Fibroblast of skin of back (primary cell): ENCODE measurements at places on chromosomes 12 and 14.

DNA sequence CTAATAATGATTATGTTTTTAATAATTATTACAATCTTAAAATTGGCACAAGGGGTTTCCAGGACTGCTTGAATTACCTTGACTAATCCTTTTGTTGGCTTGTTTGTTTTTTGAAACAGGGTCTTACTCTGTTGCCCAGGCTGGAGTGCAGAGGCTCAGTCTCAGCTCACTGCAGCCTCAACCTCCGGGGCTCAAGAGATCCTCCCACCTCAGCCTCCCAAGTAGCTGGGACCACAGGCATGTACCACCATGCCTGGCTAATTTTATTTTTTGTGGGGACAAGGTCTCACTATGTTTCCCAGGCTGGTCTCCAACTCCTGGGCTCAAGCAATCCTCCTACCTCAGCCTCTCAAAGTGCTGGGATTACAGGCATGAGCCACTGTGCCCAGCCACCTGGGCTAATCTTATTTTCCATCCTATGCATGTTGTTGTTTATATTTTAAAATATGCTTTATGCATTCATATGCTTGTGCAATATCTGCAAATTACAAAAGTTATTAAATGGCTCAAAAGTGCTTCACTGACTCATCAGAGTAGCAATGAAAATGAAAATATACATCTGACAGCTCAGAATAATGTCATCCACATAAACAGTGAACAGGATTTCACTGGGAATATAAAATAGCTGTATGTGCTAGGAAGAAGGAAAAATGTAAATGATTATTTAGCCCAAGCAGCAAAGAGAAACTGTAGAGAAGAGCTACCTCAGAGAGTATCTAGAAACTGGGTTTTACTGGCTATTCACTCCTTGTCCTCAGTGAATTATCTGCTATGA is 24.8 kb upstream of the PLEKHG6 start:
- DNase-seq = peak; percentile 82

DNA sequence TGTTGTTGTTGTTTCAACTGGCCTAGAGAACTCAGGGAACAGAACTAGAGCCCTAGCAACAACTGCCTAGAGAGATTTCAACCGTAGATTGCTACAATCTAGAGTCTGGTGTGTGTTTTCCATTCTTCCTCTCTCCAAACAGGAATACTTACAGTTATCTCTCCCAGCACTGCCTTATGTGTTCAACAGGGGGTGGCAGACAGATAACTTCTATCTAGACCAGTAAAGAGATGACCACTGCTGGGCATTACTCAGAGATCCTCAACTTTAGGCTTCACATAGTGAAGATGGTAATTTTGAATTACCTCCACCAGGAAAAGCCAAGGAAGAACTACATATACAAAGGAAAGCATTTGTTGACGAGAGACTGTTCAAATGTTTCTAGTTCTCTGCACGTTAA is 4.8 kb downstream of the TXNDC16 start:
- no peak for DNase-seq

DNA sequence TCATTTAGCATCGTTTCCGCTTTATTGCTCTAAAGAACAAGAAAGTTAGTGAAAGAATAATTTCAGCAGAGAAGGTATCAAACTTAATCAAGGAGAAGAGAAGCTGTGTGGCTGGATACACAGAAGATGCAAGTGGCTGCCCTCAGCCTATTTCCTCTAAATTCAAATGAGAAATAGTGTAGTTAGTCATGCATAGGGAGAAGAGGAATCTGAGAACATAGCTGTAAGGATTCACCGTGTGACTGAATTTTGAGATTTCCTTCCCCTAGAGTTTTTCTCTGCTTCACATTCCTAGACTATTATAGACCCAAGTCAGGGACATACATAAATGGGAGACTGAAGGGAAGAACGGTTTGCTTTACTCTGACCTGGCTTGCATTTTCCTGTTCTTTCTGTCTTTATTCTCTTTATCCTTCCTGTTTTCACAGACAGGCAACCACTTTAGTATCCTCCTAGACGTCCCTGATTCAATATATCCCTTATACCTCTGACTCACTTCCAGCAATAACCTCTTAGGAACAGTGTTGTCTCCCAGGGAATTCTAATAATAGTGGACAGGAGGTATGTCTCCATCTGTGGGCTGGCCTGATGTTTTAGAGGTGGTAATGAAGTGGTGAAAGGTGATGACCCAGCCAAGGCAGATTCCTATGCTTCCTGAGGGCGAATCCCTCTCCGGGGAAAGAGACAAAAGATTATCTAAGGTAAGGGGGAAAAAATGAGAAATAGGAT is 7.0 kb downstream of the RNASE10 start:
- no peak for DNase-seq

GRCh38 chr12:74259199-74259598 is 278.4 kb upstream of the ATXN7L3B start:
- no peak for DNase-seq

DNA sequence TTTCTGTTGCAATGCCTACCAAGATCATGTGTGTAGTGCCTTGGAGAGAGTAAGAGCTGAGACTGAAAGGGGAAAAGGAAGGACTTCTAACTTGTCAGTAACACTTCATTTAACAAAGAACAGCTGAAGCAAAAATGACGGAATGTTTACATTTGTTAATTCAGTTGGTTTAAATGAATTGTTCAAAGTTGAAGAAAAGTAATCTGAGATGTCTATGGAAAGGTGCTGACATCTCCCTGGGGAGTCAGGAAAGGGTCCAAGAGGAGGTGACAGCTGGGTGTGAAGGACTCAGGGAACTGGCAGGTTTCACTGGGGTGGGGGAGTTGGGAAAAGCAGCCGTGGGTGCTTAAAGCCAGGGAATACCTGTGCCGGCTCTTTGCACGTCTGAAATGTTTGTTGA is 7.9 kb downstream of the TMEM63C start:
- DNase-seq = no peak

- peak; percentile 16 for DNase-seq
These were observed 16.6 kb upstream of the FBXO34 start for GRCh38 chr14:55254581-55254980.

DNA sequence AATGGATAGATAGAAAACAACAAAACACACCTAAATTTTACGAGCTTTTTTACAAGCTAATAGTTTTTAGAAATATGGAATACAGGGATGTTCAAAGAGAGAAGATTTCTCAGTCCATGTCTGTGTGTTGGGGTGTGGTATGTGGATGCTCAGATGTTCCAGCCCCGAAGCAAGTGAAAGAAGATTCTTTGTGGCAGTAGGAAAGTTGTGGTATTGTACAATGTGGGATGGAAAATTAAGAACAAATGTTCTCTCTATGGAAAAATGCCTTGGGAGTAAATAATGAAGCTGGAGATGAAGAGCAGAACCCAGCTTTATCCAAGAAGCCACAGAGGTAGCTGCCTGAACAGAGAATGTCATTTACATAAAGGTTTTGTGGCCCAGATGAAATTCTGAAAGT is 150.3 kb upstream of the PRKD1 start:
- no peak for DNase-seq

DNA sequence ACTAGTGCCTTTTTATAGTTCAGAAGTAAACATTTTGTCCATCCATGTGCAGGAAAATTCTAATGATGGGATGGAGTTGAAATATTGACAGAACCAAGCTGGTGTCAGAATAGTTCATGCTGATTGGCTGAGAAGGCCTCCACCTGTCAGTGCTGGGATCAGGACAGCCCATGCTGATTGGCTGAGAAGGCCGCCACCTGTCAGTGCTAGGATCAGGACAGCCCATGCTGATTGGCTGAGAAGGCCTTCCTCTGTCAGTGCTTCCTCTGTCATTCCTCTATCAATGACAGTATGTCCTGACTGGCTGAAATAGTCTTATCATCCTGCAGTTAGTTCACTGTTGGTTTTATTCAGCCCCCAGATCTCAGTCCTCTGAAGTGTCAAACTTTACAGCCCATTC is 95.7 kb downstream of the PPP2R5C start:
- DNase-seq = no peak

DNA sequence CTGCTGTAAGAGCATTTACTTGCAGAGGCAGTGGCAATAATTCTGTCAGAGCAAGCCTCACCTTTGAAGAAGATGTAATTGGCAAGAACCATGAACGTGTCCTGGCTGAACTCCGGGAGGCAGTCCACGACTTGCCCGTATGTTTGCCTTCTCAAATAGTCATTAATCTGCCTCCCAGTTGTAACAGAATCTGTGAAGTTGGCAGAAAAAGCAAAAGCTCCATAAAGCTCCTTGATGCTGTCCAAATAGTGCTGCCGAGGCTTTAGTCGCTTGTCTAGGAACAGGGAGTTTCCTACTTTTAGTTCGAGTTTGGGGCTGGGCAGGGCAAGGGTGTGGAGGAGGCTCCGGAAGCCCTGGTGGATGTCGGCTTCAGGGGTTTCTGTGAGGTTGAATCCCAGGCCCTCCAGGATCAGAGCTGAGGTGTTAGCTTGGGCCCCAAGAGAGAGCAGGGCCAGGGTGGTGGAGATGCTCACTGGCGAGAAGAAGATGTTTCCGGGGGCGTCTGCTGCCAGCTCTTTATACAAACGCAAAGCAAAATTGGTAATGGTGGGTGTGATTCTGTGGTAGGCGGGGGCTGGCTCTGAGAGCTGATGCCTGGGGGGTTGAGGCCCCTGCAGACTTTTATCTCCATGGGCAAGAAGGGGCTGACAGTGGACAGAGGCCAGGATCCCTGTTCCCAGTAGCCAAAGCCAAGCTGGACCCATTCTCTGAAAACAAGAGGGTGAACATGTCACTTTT is 4.4 kb downstream of the SERPINA11 start:
- DNase-seq = no peak

GRCh38 chr14:59482541-59483331 is 1.5 kb downstream of the L3HYPDH start:
- peak; percentile 95 for DNase-seq

DNA sequence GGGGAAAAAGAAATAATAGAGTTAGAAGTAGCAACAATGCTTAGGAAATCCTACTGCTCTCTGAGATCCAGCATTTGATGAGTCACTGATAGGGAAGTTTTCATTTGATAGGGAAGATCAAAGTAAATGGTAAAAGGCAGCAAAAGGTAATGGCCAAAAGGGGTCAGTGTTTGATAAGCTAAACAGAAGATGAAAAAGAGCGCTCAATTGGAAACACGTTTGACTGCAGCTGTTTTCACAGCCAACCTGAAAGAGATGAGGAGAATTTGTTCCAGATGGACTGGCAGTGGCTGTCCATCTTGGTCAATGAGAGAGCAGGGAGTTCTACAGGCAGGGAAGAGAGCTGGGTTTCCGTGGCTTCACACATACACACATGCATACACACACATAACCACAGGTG is 264.2 kb downstream of the TMEM132C start:
- DNase-seq = no peak

DNA sequence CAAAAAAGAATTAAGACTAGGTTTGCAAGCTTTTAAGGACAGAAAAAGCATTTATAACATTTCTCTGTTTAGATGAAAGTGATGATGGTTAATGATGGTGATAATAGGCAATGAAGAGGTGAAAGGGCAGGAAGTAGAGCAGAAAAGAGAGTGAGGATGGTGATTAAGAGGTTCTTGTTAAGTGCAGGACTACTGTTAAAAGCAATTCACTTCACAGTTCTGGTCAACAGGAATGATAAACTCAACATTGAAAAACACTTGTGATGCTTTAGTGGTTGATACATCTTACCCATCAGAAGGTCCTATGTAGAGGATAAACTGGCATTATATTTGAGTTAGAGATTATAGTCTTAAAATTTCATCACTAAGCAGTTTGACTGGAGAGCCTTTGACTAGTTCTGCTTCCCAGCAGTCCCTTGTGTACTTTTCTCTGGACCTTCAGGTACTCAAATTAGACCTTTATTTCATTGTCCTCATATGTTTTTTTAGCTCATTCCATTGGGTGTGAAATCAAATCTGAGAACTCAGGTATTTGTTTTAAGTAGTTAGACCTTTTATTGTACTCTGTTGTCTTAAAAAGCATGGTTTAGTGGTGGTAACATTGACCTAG is 10.9 kb downstream of the RAP1B start:
- DNase-seq = no peak

GRCh38 chr12:78802593-78802992 is 62.0 kb upstream of the SYT1 start:
- DNase-seq = peak; percentile 67

GRCh38 chr12:99804715-99805114 is 157.2 kb downstream of the GARIN6 start:
- no peak for DNase-seq

- DNase-seq = peak; percentile 42
These were observed 110.9 kb downstream of the KSR2 start for GRCh38 chr12:117857632-117858612.

DNA sequence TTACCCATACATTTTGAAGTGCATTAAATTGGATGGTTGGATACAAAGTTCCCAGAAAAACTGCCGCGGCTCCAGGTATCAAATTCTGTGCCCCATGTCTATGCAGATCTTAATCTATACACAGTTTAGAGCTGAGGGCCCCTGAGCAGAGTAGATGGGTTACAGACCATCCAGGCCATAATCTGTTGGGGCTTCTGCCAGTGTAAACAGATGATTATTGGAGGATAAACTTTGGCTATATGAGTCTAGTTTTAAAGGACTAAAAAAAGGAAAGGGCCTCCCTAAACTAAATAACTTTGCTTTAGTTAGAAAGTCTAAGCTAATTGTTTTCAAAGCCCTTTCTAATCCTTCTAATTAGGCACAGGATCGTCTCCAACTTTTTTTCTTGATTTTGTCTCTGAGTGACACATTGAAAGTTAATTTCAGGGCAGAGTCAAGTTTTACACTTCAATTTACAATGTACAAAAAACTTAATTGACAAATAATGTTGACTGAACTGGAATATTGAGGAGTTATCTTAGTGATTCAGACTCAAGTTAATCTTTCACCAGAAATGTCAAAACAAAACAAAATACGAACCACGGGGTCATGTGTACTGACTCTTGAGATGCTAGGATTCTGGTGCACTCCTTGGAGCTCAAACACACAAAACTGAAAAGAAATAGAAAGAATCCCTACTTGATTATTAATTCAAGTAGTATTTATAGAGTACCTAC is 133.9 kb upstream of the SCAF11 start:
- peak; percentile 41 for DNase-seq

DNA sequence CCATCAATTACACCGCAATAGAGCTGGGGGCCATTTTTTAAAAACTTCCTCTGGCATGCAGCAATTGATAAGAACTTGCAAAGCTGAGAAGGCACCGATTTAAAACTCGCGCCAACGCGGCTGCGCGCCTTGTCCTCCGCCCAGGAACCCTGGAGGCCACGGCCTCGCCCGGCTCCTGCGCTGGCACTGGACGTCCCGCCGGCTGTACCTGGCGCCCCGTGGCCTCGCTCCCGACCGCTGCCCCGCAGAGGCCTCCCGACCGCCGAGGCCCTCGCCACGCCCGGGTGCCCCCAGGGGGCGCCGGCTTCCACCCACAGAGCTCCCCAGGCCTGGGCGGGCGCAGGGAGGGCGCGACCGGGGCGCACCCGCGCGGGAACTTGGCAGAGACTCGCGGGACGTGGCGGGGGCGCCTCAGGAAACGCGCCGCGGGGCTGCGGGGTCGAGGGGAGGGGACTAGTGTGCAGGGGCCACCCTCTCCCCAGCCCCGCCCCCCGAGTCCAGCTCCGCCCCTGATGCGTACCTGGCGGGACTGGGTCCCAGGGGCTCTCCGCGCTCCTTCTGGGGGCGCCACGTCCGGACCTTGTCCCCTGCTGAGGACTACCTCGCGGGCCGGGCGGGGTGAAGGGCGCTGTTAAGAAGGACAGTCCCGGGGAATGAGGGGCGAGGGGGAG is 65.7 kb downstream of the TNFAIP2 start:
- no peak for DNase-seq
